ENCODE measurements at places on chromosomes 7 and 10.

DNA sequence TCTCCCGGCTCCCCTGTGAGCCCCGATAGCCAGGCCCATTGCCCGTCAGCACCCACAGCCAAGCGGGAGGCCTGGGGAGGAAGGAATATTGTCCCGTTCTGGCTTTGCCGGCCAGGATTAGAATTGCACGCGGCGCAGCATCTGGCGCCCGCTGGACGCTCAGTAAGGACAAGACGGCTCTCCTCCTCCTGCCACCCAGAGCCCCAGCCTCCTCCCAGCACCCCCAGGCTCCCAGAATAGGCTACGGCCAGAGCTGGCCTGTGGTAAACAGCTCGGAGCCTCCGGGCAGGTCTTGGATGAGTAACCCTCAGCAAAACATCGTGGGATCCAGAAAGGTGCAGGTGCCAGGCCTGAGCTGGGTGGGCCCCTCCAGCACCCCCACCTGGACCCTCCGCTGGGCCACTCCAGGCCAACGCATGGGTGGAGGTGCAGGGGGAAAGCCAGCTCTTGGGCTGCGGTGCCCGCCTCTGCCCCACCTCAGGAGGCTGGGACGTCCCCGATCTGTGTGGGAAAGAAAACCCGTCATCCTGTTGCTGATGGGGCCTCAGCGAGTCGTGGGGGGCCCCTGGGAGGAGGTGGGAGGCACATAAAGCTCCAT is 5.8 kb upstream of the FAM20C start:
- DNase-seq = no peak

DNA sequence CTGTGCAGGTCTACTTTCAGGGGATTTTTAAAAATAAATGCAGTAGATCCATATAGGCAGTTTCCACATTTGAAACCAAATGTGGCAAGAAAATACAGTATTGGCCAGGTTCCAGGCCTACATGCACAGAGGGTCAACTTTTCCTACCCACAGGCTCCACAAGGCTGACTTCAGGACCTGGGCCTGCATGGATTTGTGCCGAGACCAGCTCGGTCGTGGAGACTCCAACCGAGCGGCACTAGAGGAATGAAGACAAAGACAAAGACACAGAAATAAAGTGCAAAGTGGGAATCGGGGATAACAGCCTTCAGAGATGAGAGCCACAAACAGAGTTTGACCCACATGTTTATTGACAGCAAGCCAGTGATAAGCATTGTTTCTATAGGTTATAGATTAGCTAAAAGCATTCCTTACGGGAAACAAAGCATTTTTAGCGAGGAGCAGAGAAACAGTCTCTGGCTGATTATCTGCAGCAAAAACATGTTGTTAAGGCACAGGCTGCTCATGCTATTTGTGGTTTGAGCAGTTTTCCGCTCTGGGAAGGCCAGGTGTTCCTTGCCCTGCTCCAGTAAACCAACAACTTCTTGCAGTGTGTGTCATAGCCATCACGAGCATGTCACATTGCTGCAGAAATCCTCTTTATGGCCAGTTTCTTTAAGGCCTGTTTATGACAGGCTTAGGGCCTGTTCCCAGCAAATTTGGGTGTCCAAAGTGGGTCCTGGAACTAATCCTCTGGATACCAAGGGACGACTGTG is 52.6 kb downstream of the ZNF37A start:
- DNase-seq = no peak

- DNase-seq = no peak
These were observed 274.6 kb upstream of the KLF6 start for GRCh38 chr10:4059471-4060138.

GRCh38 chr10:8534096-8534495 is 479.6 kb downstream of the GATA3 start:
- DNase-seq = peak; percentile 44

DNA sequence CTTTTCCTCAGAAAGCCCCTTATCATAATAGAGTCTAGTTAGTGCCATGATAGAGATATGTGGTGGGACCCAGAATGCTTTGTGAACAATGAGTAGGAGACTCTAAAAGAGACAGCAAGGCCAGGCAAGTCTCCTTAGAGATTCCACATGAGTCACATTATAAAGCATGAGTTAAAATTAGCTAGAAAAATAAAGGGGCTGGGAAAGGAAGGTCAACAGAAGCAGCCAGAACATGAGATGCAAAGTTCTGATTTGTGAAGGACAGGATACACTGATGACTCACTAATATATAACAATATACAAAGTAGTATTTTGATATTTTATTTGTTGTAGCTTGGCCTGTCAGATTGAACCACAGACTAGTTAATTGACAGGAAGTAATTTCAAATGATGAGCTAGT is 25.3 kb upstream of the SNX13 start:
- DNase-seq = no peak
